Stimulated activated CD8-positive, alpha-beta memory T cell treated with anti-CD3 and anti-CD28 coated beads, Interleukin-4, amount 100 ng/mL, for 1 hour (primary cell): ENCODE measurements at places on chromosomes 1 and 21.

- peak; percentile 57 for DNase-seq
These were observed 86.6 kb upstream of the DPH5 start for GRCh38 chr1:101112051-101112780.

DNA sequence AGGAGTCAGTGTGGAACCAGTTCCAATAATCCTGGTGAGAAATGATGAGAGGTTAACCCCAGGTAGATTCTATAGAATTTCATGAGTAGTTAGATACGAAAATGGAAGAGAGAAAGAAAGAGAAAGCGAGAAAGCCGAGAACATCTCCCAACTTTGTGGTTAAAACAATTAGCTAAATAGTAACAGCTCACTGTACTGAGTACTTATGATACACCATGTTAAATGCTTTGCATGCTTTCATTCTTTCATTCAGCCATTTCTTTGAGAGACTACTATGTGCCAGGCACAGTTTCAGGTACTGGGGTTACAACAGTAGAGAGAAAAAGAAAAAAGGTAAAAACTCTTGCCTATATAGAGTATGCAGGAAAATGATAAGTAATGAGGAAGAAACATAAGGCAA, 109.7 kb upstream of the SYT6 start:
- no peak for DNase-seq

DNA sequence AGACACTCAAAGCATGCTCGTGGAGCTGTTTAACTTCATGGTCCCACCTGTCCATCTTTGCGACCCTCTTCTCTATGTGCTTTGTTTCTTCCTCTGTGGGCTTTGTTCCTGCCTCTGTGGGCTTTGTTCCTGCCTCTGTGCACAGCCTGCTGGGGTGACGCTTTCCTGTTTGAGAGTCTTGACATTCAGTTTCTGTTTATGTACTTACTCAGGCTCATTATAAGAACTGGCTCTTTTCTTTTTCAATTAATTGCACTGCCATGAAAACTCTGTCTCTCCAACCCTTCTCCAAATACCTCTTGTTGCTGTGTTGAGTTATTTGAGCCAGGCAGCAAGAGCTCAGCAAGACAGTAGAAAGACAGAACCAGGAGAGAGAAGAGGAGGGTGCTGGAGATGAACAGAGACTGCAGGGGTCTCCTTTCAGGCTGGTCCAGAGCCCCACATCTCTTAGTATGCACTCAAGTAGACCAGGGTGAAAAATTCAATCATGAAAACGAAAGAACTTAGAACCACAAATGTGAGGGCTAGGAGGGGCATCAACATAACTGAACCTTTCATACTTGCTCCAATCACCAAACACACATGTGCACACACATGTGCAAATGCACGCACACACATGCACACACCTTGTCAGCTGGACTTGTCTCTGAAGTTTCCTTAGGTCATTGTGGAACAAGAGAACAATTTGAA, 88.3 kb upstream of the SGIP1 start:
- peak; percentile 17 for DNase-seq

GRCh38 chr1:155648207-155649147, 38.5 kb downstream of the MSTO1 start:
- DNase-seq: no peak

GRCh38 chr21:44005593-44005992, 6.5 kb upstream of the TRAPPC10 start:
- no peak for DNase-seq

- DNase-seq: no peak
These were observed 1.7 kb upstream of the ZNF691 start for GRCh38 chr1:42844592-42845140.

DNA sequence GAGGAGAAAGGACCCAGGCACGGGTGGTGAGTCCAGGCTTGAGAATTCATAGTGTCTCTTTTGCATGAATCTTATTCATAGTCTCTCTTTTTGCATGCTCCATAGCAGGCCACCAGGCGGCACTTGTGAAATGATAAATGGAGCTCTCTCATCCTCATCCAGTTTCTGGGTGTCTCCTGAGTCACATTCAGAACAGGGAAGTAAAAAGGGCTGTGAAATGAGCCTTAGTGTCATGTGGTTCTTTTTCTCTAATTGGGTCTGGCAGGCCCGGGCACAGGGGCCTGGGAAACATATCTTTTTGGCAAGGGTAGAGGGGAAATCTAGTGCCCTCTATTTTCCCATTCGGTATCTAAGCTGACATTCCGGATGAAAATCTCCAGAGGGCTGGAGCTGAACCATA, 19.1 kb upstream of the NCF2 start:
- no peak for DNase-seq

DNA sequence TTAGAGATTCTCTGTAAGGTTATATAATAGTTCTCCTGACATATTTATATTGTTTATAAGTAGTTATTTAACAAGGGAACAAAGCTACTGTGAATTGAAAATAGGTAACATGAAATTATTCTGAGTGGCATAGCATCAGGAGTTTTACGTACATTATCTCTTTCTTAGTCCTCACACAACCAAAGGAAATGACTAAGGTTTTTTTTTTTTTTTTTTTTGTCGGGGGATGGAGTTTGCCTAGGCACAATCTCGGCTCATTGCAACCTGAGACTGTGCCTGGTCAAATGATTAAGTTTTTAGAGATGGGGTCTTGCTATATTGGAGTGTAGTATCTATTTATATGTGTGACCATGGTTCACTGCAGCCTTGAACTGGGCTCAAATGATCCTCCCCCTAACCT, 24.9 kb downstream of the TMED5 start:
- no peak for DNase-seq
